ENCODE measurements at places on chromosomes 2 and 18. TPM values are rescaled to one million over a fixed set of nuclear protein-coding genes. Genes with fewer than 3 reads are reported as not detected.

The VWC2L gene
- total RNA-seq: not detected

The POLR1A gene
- total RNA-seq: 13.1 TPM

DNA sequence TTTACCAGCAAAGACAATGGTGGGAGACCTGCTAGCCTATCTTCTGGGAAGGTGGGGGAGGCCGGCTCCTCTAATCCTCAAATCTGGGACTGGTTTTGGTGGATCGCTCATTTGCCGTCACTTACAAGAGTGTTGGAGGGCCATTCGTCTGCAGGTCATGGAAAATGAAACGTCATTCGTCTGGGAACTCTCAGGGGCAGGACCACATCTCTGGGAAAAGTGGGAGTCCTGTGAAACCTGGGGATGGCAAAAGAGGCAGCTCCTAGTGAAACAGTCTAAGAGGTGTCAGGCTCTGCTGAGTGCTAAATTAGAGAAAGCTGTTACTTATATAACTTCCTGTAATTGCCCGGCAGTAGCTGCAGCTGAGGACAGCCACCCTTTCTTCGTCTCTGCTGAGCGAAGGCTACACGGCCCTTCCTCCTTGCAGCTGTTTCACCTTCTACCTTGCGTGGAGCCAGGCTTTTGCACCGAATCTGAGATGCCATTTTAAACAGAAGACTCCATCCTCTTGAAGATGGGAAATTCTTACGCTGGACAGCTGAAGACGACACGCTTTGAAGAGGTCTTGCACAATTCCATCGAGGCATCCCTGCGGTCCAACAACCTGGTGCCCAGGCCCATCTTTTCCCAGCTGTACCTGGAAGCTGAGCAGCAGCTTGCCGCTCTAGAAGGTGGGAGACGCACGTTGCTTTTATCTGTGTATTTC, 22.4 kb downstream of the GREB1 start:
- no peak overlapping the region for H3K4me3 ChIP-seq
- no peaks in the 10 kb centered on the region for H3K27me3 ChIP-seq
- H3K27ac ChIP-seq: no peak overlapping the region
- H3K4me1 ChIP-seq: no peaks in the 10 kb centered on the region
- no peaks in the 10 kb centered on the region for H3K36me3 ChIP-seq
- no peak for DNase-seq

GRCh38 chr2:66058675-66059074, 376.2 kb upstream of the MEIS1 start:
- H3K4me1 ChIP-seq: no peaks in the 10 kb centered on the region
- H3K36me3 ChIP-seq: no peaks in the 10 kb centered on the region
- H3K27me3 ChIP-seq: no peaks in the 10 kb centered on the region
- no peak overlapping the region for H3K4me3 ChIP-seq
- no peak for DNase-seq
- no peak overlapping the region for H3K27ac ChIP-seq

GRCh38 chr2:43238176-43238575, 11.8 kb upstream of the ZFP36L2 start:
- no peak overlapping the region for H3K4me3 ChIP-seq
- no peak overlapping the region for H3K27ac ChIP-seq
- no peak for DNase-seq

DNA sequence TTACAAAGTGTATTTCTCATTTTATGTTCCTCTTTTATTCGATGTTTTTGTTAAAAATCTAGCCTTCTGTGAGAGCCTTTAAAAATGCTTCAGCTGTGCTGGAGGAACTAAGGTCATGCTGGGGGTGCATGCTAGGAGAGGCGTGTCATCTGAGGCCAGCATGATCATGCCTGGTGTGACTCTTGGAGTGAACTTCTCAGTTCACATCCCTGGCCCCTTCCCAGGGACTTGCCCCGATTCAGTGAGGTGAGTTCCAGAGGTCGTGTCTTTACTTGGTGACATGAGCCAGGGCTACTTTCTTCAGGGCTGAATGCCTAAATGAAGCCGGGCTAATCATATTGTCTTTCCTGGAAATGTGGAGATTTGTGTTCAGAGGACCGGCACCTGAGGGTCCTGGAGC, 264.9 kb downstream of the MREG start:
- DNase-seq: no peak
- no peak overlapping the region for H3K4me3 ChIP-seq
- peak overlapping the region; percentile 55 for H3K27ac ChIP-seq
- no peaks in the 10 kb centered on the region for H3K27me3 ChIP-seq
- H3K4me1 ChIP-seq: no peaks in the 10 kb centered on the region

GRCh38 chr2:25664183-25664964, 9.0 kb downstream of the DTNB start:
- no peaks in the 10 kb centered on the region for H3K4me1 ChIP-seq
- H3K27me3 ChIP-seq: no peaks in the 10 kb centered on the region
- H3K4me3 ChIP-seq: peak overlapping the region; percentile 1
- no peaks in the 10 kb centered on the region for H3K36me3 ChIP-seq
- H3K27ac ChIP-seq: peak overlapping the region; percentile 22
